ENCODE measurements at places on chromosomes 6 and 20. TPM values are rescaled to one million over a fixed set of nuclear protein-coding genes. Genes with fewer than 3 reads are reported as not detected.
A peak's percentile ranks its signal among the peaks of the same experiment; 100 is the strongest.

The ENPP5 gene
- 2.5 TPM for total RNA-seq

The GRM4 gene
- under 0.01 TPM for total RNA-seq

The TAB2 gene
- 27.2 TPM for total RNA-seq

The TOX2 gene
- total RNA-seq: 4.4 TPM

The OLIG3 gene
- total RNA-seq: not detected

The FAM83B gene
- under 0.01 TPM for total RNA-seq

The CRISP2 gene
- total RNA-seq: not detected

The OOEP gene
- total RNA-seq: not detected

The FAM50B gene
- total RNA-seq: 11.6 TPM

The LIME1 gene
- 3.5 TPM for total RNA-seq

- peak; percentile 79 for DNase-seq
Measured at GRCh38 chr20:4014031-4014474, 1.3 kb downstream of the RNF24 start.

DNA sequence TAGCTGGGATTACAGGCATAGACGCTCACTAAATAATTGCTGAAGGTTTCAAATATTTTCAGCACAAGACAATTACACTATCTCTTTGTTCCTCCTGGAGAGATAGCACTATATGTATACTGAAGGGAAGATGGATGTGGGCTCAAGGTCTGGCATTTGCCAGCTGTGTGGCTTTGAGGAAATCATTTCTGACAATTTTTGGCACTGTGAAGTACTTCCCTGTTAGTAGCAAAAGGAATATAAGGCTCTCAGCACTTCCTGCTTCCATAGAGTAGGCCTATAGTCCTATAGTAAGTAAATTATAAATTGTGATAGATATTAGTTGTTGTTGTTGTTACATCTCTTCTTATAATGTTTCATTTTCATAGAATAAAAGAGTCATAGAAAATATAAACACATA, 271.1 kb downstream of the SAMD5 start:
- no peak for DNase-seq

DNA sequence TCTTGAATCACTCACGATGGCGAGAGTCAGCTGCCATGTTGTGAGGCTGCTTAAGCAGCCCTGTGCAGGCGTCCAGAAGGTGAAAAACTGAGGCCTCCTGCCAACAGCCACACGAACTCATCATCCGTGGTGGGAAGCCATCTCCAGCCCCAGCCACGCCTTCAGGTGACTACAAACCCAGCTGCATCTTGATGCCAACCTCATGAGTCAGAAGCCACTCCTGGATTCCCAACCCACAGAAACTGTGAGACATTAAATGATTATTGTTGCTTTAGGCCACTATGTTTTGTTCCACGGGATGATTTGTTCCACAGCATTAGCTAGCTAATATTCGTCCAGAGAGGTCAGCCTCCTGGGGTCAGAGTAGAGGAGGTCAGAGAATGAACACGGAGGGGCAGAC, 80.5 kb downstream of the SNX5 start:
- peak; percentile 28 for DNase-seq

GRCh38 chr6:137976430-137976829, 109.4 kb downstream of the TNFAIP3 start:
- no peak for DNase-seq

DNA sequence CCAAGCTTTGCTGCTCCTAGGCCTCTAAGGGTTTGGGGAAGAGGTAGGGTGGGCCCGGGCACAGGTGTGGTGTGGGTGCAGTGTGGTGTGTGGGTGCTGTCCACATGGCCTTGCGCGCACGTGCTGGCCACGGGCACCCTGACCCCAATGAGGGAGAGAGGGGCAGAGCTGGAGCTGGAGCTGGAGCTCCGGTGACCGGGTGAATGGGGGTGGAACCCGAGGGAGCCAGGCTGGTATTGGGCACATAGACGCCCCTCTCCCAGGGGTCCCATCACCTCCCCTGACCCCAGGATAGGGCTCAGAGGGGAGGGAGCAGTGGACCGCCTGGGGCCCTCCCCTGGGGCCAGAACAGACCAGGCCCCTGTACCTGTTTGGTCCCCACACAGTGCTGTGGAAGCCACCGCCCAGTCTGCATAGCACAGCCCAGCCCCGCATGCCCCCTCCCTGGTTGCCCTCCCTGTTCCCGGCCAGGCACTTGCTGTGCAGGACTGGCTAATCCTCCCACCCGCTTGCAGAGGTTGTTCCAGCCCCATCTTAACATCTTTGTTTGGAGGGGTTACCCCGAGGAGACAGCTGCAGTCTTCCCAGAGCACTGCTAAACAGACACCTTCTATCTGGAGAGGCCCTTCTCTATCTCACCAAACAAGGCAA, 984 bp downstream of the ADAM33 start:
- DNase-seq: no peak

- DNase-seq: no peak
Measured at GRCh38 chr6:36682328-36683144, 4.0 kb downstream of the CDKN1A start.

GRCh38 chr20:64025826-64026412, 10.1 kb upstream of the C20orf204 start:
- DNase-seq: no peak

DNA sequence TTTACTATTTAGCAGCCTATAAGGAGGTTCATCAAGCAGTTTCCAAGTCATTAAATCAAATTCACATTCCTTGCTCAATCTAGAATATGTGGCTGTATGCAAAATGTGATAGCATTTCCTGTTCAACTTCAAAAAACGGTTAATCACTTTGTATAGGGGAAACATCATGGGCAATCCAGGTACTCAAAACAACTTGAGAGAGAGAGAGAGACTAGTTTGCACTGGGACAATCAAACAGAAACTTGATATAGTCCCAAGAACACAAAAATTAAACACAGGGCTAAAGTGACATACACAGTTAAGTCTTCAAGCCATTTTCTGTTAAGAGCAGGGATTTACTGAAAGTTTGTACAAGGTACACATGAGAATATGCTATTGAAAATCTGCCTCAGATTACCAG, 7.4 kb downstream of the CPNE1 start:
- no peak for DNase-seq

- no peak for DNase-seq
Measured at GRCh38 chr6:20771409-20771808, 237.2 kb downstream of the CDKAL1 start.

DNA sequence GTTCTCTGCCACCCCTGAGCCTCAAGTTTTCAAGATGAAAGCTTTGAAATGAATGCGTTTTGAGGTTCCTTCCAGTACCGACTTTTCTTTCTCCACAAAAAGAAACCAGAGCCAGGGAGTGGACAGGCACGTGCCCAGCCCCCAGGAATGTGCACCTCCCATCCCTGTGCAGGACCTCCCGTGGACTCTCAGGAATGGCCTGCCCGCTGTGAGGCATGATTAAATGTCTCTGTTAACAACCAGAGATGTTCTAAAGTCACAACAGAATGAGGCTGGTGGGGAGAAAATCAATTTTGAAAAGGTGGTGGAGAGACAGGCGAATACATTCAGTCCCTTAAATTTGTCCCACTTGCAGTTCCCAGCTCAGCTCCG, 1.5 kb downstream of the TGM3 start:
- no peak for DNase-seq

- peak; percentile 44 for DNase-seq
Measured at GRCh38 chr20:1800777-1801176, 94.4 kb upstream of the SIRPA start.

DNA sequence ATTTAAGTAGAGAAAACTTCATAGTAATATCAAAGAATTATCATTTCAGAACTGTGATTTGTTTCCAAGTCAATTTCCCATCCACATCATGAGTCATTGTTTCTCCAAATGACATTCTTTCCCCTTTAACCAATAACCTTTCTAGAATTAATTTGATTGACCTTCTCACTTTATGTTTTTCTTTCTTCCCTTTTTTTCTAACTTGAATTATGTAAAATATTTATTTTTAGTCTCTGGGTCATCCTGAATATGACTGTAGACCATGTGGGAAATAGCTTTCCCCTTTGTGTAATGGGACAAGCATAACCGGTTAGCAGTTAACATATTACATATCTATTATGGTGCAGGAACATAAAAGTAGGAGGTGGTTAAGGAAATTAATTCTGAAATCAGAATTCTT, 291.1 kb downstream of the GJA1 start:
- no peak for DNase-seq

- DNase-seq: no peak
Measured at GRCh38 chr6:89643406-89643805, 4.9 kb upstream of the LYRM2 start.

- DNase-seq: peak; percentile 98
Measured at GRCh38 chr6:116557893-116558292, 4.3 kb downstream of the CALHM4 start.

- DNase-seq: no peak
Measured at GRCh38 chr6:47130086-47130485, 88.0 kb upstream of the ADGRF1 start.

DNA sequence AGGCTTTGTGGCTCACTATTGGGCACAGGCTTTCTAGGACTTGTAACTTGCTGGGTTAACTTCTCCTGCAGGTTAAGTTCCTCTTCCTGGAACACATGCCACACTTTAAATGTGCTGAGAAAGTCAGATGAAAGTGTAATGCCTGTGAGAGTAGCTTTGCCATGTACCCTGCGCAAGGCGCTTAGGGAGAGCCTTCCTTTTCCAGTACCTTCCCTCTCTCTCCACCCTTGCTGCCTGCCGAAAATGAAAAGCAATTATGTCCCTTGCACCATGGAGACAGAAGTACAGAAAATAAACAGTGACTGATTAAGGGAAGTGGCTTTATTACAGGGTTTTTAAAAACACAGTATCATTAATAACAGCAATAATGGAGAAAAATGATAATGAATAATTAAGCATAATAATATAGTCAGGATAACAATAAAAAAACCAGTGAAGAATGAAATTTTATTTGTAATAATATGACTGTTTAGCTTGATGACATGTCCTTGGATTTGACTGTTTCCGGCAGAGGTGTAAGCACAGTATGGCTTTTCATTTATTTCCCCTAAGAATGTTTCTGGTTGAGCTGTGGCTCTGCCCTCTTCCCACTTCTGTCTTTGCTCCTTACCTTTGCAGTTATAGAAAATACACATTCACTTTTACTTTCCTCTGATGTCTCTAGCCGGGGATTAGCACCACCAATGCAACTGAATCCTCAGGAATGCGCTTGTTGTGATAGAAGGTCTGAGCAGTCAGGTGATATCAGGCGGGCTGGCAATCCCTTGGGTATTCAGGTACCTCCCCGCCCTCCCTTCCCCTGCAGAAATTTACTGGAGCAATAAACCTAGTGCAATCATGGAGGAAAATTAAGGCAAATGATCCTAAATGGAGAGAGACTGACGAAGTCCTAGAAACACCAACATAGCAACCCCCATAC, 472.3 kb upstream of the CITED2 start:
- no peak for DNase-seq

GRCh38 chr6:25602674-25602982, 49.4 kb upstream of the SCGN start:
- no peak for DNase-seq

DNA sequence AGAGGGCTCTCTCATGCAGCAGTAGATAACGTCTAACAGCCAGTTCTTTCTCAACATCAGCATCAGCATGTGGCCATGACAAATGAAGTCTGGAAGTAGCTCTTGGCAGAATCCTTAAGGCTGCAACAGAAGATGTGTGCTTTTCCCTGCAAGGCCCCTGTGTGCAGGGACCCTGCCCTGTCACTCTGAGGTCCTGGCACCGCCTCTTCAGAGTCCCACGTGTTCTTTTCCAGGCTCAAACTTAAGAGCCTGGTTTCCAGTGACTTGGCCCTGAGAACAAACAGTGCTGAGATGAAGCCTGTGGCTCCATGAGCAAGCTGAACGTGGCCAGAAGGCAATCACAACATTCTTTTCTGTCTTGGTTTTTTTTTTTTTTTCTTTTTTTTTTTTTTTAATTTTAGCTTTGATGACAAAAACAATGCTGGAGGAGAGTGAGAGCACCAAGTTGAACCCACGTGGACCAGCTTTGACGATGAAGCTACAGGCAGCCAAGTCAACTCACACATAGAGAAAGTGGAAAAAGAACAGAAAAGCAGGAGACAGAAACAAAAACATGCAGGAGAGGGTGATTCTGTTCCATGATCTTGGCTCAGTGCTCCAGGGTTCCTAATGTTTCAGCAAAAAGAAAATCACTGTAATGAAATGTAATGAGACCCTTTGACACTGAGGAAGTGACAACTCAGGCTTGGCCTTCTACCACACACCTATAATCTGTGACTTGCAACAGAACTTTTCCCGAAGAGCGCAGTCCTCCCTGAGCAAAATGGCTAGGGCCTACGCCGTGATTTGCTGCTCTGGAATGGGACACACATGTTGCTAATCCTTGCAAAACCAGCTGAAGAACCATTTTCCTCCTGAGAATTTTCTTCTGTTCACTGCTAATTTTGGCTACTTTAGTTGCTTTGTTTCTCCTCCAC, 86.1 kb downstream of the FOXC1 start:
- DNase-seq: peak; percentile 19

DNA sequence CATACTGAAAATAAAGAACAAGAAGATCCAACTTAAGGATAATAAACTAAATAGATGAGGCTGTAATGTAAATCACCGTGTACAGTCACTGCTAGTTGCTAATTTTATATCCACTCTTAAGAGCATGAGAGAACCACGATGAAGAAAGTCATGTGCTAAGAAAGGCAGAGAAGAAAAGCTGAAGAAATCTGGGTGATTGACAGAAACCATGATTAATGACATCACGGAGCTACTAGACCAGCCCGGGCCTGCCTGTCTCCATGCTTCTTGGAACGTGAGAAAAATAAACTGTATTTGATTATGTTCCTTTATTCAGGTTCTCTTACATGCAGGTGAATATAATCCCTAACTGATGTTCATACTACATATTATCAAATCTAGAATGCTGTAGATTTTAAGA, 84.2 kb upstream of the E2F3 start:
- DNase-seq: no peak

DNA sequence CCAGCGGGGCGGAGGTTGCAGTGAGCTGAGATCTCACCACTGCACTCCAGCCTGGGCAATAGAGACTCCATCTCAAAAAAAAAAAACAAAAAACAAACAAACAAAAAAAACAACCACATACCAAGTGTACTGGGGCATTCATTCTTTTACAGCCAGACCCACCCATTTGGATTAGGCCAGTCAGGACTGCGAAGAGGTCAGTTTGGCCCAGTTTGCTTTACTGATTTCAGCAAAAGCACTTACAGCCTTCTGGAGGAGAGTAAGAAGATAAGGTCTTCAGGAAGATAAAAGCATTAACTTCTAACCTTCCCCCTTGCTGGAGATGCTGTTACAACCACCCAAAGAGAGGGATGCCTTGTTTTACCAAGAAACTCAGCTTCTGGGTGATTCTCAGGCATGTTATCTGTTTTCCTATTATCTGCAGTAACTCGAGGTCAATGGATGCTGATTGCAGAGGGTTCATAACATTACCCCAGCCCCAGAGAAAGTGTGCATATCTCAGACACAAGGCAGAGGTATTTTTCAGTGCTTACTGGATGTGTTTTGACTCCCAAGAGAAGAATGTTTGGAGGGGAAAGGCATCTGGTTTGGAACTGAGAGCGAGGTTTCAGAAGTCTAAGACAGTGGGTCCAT, 118.9 kb downstream of the RIN2 start:
- DNase-seq: no peak

- no peak for DNase-seq
Measured at GRCh38 chr6:167663316-167663715, 163.4 kb upstream of the AFDN start.
